Right ventricle myocardium superior (tissue), 1 donor: ENCODE measurements at places on chromosomes 4 and X. TPM values are rescaled to one million over a fixed set of nuclear protein-coding genes. Genes with fewer than 3 reads are reported as not detected.

DNA sequence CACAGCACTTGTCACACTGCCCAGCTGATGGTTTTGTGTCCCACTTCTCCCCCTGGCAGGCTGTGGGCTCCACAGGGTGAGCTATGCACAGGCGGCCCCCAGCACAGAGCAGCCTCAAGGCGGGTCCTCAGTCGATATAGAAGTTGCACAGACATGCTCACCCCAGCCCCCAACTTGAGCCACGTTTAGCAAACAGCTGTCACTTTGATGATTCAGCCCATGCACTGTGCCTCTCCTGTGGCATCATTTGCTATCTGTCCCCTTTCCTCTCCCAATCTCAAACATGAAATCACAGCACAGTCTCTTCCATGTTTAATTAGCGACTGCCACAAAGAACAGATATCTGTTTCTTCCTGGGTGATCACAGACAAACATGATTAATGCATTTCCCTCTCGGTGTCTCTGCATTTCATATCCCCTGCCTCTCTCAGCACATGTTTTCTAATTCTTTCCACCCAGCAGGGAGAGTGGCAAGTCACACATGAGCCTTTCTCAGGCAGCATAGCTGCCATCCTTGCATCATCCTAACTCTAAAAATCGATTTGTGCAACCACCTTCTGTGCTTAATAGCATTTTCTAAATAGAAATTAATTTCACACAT lies 204.9 kb downstream of the EVC2 start:
- no peak for DNase-seq

The GPR143 gene
- total RNA-seq, result not detected

The GABRB1 gene
- total RNA-seq, result 1.1 TPM

The FMR1NB gene
- total RNA-seq, result not detected

The HPF1 gene
- total RNA-seq, result 18.0 TPM

The SERTM2 gene
- not detected for total RNA-seq

The ZCCHC12 gene
- not detected for total RNA-seq
